ENCODE measurements at places on chromosomes 16 and 17. TPM values are rescaled to one million over a fixed set of nuclear protein-coding genes. Genes with fewer than 3 reads are reported as not detected.
A peak's percentile ranks its signal among the peaks of the same experiment; 100 is the strongest.

- no peak for DNase-seq
Measured at GRCh38 chr17:59669411-59669810, 37.8 kb downstream of the PTRH2 start.

DNA sequence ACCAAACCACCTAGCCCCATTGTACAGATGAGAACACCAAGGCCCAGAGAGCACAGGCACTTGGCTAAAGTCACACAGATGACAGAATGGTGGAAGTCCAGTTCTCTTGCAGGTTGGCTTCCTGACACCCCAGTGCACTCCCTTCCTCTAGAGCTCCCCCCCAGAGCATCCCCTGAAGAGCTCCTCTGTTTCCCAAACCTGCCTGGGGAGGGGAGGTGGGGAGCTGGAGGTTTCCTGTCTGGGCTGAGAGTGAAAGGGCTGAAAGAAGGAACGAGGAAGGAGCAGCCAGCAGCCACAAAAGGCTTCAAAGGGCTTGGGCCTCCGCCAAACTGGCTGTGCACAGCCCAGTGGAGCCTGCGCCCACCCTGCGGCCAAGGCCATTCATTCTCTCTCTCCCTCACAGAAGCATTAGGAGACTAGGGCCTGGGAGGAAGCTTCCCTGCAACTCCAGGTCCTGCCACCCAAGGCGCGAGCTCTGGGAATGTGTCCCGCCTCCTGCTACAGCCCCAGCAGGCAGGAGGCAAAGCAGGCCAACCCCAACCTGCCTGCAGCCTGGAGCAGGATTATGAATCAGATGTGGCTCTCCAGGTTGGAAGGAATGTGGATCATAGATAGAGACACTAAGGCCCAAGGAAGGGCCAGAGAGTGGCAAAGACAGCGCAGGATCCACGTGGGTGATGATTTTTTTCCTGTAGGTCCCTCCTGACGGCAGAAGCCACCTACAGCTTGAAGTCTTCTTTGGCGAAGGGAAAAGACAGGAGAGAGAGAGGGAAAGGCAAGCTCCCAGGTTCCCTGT is 913 bp downstream of the SLC13A5 start:
- DNase-seq: no peak

Gene RNF167
- total RNA-seq: 24.5 TPM

Gene TP53TG3D
- not detected for total RNA-seq

GRCh38 chr17:560432-560873 is 154.2 kb downstream of the VPS53 start:
- no peak for DNase-seq

Gene SEC14L1
- total RNA-seq: 330 TPM

Gene NLRP1
- 26.1 TPM for total RNA-seq

DNA sequence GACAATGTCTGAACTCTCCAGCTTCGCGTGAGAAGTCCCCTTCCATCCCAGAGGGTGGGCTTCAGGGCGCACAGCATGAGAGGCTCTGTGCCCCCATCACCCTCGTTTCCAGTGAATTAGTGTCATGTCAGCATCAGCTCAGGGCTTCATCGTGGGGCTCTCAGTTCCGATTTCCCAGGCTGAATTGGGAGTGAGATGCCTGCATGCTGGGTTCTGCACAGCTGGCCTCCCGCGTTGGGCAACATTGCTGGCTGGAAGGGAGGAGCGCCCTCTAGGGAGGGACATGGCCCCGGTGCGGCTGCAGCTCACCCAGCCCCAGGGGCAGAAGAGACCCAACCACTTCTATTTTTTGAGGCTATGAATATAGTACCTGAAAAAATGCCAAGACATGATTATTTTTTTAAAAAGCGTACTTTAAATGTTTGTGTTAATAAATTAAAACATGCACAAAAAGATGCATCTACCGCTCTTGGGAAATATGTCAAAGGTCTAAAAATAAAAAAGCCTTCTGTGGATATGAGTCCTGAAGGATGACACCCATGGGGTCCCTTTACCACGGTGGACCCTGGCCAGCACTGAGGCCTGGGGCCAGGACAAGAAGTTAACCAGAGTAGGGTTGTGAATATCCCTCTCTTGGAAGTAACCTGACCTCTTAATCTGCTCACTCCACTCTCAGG is 10.5 kb upstream of the ITGAD start:
- DNase-seq: no peak

DNA sequence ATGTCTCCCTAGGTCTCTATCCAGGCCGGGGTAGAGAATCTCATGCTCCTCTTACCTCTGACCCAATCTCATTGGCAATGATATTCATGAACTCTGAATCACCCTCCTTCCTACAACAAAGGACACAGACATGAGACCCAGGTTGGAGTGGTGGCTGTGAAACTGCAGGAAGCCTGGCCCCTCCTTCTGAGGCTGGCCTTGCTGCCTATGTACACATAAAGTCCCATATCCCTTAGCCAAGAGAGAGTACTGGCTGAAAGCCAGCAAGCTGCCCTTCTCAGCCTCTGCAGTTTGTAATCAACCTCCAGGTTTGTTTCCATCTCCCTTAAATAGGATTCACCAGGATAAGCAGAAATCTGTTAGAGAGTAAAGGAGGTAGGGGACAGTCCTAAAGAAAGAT is 10.6 kb downstream of the AARSD1 start:
- no peak for DNase-seq

DNA sequence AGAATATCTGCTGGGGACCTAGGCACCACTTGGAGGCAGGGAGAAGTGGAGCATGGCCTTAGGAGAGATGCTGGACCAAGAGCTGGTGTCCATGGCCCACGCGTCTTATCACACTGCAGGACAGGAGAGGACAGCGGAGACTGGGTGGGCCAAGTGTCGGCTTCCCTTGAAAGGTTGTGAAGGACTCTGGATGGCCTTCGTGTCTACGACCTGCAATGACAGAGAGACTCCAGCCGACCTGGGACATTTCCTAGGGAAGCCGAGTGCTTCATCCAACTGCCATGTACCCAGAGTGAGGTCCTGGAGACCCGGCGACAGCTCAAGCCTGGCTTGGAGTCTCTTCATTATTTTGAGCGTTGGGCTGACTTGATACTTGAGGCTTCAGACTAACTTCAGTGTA is 20.5 kb downstream of the C1QTNF1 start:
- DNase-seq: peak; percentile 20

Gene TNP2
- total RNA-seq: not detected

DNA sequence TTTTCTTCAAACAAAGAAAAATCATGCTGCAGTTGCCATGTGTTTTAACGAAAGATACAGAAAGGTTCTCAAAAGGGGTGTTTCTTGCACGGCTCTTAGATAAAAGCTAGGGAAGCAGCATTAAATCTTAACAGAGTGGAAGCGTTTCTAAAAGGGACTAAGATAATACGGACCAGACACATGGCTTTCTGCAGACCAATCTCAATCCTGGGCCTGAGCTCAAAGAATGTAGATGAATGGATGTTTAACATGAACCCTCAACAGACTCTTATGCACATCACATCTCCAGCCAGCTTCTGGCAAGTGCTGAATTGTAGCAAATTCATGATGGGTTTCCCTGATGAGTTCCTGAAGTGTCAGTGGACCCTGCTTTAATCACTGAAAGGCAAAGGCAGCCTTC is 80.2 kb upstream of the COX10 start:
- no peak for DNase-seq

DNA sequence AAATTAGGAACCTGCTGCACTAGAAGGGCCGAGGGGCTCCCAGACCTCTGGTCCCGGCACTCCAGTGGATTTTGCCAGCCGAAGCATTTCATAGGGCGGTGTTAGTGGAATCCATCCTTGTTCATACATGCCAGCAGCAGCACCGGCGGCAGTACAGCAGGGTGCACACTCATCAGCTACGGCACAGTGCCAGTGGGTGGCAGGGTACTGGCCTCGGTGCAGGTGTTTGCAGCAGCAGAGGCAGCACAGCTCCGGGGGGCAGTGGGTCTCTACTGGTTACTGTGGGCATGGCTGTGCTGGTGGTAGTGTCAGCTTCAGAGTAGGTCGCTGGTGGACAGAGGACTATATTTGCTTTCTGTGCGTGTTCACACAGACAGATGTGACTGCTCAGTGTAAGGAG is 985.7 kb downstream of the CDH8 start:
- DNase-seq: no peak

GRCh38 chr16:78706637-78707036 is 607.2 kb downstream of the WWOX start:
- DNase-seq: no peak

- DNase-seq: peak; percentile 27
Measured at GRCh38 chr17:6471531-6472465, 27.5 kb downstream of the PIMREG start.

Gene SLC25A19
- 14.2 TPM for total RNA-seq

DNA sequence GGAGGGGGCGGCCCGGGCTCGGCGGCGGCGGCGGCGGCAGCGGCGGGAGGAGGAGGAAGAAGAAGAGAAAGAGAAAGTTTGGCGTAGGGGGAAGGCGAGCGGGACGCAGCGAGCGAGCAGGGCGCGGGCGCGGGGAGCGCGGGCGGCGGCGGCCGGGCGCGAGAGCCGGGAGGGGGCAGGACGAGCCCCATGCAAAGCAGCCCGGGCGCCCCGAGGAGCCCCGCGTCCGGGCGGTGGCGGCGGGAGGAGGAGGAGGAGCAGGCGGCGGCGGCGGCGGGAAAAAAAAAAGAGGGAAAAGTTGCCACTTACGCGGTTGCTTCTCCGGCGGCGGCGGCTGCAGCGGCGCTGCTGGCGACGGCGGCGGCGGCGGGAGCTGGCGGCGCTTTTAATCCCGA is 10.3 kb upstream of the ZFHX3 start:
- DNase-seq: no peak

DNA sequence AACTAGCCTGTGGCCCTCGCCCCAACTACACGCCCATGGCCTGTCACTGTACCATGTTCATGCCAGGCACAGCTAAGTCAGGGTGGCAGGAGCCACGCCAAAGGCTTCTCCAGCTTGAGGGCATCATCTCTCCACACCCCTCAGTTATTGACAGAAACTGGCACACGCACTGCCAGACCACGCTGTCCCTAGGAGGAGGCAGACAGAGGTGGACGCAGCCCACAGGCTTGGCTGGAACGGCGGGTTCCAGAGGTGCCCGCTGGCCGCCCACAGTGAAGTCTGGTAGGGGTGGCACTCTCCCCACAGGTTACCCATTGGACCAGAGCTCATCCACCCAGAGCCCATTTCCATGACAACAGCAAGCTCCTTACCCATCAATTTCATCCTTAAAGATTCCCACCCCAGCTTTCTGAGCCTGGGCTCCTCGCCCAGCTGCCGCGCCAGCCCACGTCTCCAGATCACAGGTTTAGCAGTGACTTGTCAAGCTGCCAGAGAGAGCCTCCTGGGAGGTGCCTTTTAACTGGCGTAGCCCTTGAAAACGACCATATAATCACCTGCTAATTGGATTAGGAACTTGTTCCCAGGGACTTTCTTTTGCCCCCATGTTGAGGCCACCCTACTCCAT is 27.9 kb downstream of the RPRML start:
- DNase-seq: no peak
